ENCODE measurements at places on chromosomes 3 and 15. TPM values are rescaled to one million over a fixed set of nuclear protein-coding genes. Genes with fewer than 3 reads are reported as not detected.

Gene AMT
- total RNA-seq: 3.0 TPM

Gene TIMMDC1
- 47.4 TPM for total RNA-seq

Gene RNF111
- 9.2 TPM for total RNA-seq

Gene C3orf20
- total RNA-seq: not detected

Gene UBAP1L
- 2.5 TPM for total RNA-seq

Gene ZNF660
- 3.8 TPM for total RNA-seq

Gene TGM4
- total RNA-seq: not detected

Gene SNTN
- not detected for total RNA-seq

Gene CCR2
- not detected for total RNA-seq

Gene SLC51B
- 0.65 TPM for total RNA-seq

Gene CYB561D2
- total RNA-seq: 33.4 TPM

Gene FBXO40
- total RNA-seq: not detected

Gene CACNA2D3
- not detected for total RNA-seq

Gene SPESP1
- total RNA-seq: 4.4 TPM

Gene USF3
- 8.4 TPM for total RNA-seq

Gene STARD5
- total RNA-seq: 4.3 TPM

Gene ADAMTSL3
- total RNA-seq: 1.3 TPM

Gene SLC28A2
- total RNA-seq: not detected

Gene GOLGA8G
- total RNA-seq: not detected

Gene INTS14
- 50.4 TPM for total RNA-seq

Gene EFCAB12
- total RNA-seq: 4.8 TPM

Gene IL20RB
- total RNA-seq: 1.8 TPM

Gene GRIP2
- not detected for total RNA-seq

Gene TM4SF4
- total RNA-seq: not detected

Gene RASA2
- total RNA-seq: 7.9 TPM

Gene NUTM1
- total RNA-seq: not detected

Gene POLQ
- total RNA-seq: 1.1 TPM

Gene STRC
- not detected for total RNA-seq

Gene NMNAT3
- 0.32 TPM for total RNA-seq

Gene GP5
- 0.24 TPM for total RNA-seq

Gene FSTL1
- total RNA-seq: 376 TPM

Gene TCAIM
- total RNA-seq: 27.5 TPM

Gene PRTG
- 1.6 TPM for total RNA-seq

Gene GOLGA6L26
- not detected for total RNA-seq

Gene IMPG2
- 0.24 TPM for total RNA-seq

Gene CHRNA5
- 1.3 TPM for total RNA-seq

Gene DUOX1
- total RNA-seq: not detected

Gene SEMA3B
- total RNA-seq: 3.1 TPM

Gene GRAMD1C
- total RNA-seq: 6.7 TPM

Gene SPTBN5
- 0.24 TPM for total RNA-seq

Gene VGLL4
- total RNA-seq: 16.8 TPM

Gene CFAP91
- total RNA-seq: 1.4 TPM

Data from epithelial cell of alveolus of lung (primary cell).